IMR-90 (cell line): ENCODE measurements at places on chromosomes 2 and 18. TPM values are rescaled to one million over a fixed set of nuclear protein-coding genes. Genes with fewer than 3 reads are reported as not detected.

DNA sequence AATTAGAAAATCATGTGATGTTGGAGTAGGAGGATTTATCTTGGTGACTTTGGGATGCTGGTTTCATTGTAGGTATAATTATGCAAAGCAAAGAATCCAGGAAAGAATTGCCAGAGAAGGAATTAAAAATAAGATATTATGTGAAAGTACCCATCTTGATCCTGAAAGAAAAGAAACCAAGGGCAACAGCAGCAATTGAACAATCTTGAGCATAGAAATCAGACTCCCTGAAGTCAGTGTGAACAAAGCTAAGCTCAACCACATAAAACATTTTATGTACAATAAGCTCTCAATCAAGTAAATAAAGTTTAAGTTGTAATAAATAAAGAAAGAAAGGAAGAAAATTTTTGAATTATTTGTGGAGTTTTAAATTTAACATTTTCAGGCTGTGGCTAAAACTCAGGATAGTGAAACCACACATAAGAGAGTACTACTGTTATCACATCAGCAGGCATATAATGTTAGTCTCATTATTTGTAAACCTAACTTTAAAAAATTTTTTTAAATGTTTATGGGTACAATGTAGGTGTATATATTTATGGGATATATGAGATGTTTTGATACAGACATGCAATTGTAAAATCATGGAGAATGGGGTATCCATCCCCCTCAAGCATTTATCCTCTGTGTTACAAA lies 32.8 kb upstream of the GPR55 start:
- no peak for DNase-seq

Gene MFSD2B
- polyA plus RNA-seq, result 0.05 and 0.09 TPM in 2 replicates

GRCh38 chr2:58047373-58047935 lies 848 bp downstream of the VRK2 start:
- no peak for DNase-seq

Gene RAD51AP2
- polyA plus RNA-seq, result not detected in 2 replicates

DNA sequence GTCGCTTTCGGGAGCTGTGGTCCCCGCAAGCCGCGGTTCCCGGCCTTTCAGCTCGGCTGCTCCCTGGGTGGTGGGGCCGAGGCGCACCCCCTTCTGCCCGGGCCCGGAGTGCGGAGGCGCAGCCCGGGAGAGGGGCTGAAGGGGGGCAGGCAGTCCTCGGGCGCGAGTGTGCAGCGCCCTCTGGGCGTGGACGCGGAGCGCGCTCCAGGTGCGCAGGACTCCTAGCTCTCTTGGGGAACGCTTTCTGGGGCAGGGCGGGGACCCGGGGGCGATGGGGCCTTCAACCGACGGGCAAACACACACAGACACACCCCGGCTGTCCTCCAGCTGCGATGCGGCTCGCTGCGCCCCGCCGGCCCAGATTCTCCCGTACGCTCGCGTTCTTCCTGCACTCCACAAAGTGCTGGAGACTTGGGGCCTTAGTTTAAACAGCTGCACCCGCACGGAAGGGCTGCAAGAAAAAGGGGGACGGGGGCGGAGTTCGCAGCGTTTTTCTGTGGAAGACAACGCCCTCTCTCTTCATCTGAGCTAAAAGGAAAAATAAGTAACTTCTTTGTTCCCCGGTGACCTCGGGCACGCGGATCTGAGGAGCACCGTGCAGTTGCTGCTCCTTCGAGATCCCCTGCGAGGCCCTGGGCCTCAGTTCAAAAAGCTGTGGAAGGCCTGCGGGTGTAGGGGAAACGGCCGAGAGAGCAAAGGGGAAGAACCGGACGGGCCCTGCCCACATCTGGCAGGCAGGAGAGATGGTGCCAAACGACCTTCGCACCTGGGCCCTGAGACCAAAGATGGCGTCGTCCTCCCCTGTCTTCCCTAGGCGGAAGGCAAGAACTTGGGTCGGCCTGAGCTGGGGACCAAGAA lies 593 bp upstream of the SDC1 start:
- DNase-seq, result peak; percentile 50

GRCh38 chr2:133705287-133705686 lies 137.0 kb upstream of the NCKAP5 start:
- no peak for DNase-seq

- peak; percentile 30 for DNase-seq
Measured at GRCh38 chr18:55477860-55478581, 110.0 kb downstream of the TCF4 start.

Gene ABCB6
- 24.3 and 24.7 TPM in 2 replicates for polyA plus RNA-seq

Gene CCDC68
- polyA plus RNA-seq, result 0.46 and 0.55 TPM in 2 replicates

Gene DUSP19
- polyA plus RNA-seq, result 0.46 and 0.86 TPM in 2 replicates

DNA sequence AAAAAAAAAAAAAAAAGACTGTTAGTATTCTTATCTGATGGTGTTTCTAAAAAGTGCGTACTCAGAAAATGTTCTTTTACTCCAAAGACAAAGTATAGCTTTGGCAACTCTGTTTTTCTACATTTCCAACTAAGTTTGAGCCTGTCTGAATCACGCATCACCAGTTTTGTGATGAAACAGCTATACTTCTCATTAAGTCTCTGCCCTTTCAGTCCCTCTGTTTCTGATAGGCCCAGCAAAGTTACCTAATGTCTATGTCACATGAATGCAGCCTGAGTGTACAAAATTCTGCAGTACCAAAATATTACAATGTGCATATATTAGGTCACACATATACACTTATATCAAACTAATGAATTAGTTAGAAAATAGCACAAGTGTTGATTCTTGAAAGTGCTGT lies 22.4 kb downstream of the TWSG1 start:
- no peak for DNase-seq

DNA sequence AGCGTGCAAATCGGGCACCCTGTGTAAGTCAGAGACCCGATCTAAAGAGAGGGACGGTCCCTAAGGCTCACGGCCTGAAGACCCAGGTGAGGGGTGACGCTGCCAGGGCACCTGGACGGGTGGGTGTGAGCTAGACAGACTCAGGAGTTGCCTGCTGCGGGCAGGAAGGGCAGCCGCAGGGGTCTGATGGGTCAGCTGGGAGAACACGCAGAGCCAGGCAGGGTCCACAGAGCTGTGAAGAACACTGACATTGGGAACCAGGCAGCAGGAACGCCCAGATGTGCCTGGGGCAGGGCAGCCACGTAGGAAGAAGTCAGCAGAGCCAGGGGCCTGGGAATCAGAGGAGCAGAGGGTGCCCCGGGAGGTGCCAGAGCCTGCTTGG lies 25.9 kb downstream of the HDAC4 start:
- DNase-seq, result no peak
